ENCODE measurements at places on chromosomes 7 and 10.

DNA sequence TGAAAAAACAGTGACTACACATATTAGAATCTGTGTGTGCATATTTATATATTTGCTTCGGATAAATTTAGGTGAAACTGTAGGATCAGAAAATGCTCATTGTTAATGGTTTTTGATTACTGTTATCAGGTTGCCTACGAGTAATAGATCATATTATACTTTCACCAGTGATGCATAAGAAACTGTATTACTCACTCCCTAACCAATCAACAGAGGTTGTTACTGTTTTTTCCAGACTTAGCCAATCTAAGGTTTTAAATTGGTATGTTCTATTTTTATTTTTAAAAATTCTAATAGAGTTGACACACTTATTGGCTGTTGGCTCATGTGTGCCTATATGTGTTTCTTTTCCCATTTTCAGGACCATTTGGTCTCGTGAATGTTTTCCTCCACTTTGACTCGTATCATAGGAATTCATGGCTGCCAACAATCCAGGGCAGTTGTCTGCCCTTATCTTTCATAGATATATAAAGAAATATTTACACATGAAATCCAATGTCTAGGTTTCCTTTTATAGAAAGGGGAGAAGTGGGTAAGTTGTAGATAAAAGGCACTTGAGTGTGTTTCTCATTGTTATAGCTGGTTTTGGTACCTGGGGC is 59.2 kb downstream of the ANLN start:
- no peak for DNase-seq

- DNase-seq: no peak
Observed at GRCh38 chr7:70630440-70630817, 501.5 kb upstream of the GALNT17 start.

GRCh38 chr10:110498087-110498981 is 627 bp downstream of the DUSP5 start:
- DNase-seq: no peak

- DNase-seq: no peak
Observed at GRCh38 chr10:61329854-61330253, 123.3 kb downstream of the TMEM26 start.

- peak; percentile 93 for DNase-seq
Observed at GRCh38 chr10:100433253-100434240, 29.3 kb upstream of the WNT8B start.

DNA sequence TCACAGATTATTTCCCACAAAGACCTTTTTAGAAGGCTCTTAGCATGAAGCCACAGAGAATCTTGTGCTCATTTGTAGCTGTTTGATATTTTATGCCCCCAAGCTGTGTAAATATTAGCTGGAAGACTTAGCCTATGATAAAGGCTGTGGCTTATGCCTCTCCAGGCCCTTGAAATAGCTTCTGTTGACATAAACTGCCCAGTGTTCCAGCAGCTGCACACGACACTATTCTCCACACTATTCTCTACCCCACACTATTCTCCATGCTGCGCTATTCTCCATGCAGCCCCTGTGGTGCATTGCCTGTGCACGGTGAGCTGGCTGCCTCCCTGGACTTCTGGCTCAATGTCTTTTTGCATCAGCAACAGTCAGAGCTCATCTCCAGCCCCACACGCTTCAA is 13.1 kb downstream of the DDC start:
- DNase-seq: no peak

DNA sequence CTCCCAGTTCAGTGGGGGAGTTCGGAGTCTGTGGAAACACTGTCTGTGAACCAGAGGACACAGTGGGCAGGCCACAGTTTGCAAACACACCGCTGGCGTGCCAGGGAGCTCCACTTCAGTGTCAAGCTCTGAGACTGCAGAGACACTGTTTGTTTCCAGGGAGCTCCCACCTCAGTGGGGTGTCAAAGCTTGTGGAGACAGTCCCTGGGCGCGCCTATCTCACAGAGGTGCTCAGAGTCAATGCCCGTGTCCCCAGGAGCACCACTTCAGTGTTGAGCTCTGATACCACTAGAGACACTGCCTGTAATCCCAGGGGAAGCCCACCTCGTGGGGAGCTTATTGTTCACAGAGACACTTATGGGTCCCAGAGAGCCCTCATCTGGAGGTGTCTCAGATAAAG is 4.3 kb downstream of the MYO1G start:
- no peak for DNase-seq

- no peak for DNase-seq
Observed at GRCh38 chr7:108030516-108030915, 27.6 kb upstream of the LAMB1 start.
